ENCODE measurements at places on chromosomes 6 and 20.

DNA sequence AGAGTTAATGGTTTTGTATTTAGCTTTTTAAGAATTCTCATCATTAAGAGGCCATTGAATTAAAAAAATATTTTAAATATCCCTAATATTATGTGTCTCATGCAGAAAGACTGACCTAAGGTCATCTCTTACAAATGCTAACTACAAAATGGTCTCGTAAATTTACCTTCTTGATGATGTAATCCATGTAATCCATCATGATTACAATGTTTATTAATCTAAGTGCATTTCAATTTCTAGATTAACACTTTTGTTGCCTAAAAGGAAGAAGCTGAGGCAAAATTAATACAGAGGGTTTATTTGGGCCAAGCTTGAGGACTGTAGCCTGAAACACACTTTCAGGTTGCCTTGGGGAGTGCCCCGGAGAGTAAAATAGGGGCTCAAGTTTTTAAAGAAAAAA, 18.4 kb downstream of the DUSP22 start:
- DNase-seq = no peak

- no peak for DNase-seq
Observed at GRCh38 chr6:33018904-33019303, 9.5 kb upstream of the HLA-DOA start.

- DNase-seq = no peak
Observed at GRCh38 chr6:83696674-83697073, 12.2 kb downstream of the SNAP91 start.

DNA sequence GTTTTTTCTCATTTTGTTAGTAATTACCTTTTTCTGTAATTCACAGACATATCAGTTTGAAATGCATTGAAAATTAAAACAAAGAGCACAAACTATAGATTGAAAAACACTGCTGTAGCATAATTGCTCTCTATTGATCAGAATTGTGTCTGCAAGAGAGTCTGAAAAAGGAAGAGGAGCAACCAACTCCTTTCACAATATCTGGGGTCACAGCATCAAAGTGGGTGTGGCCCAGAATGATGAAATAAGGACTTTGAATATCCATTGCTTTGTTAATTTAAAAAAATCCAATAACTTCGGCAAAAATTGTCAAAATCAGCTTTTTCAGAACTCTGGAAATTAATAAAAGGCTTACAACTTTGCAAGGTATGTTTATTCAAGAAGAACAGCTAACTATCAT, 99.2 kb downstream of the MYLK4 start:
- DNase-seq = no peak
